Large intestine (tissue), 12 donors: ENCODE measurements at places on chromosomes 6 and 20. TPM values are rescaled to one million over a fixed set of nuclear protein-coding genes. Genes with fewer than 3 reads are reported as not detected.
A peak's percentile ranks its signal among the peaks of the same experiment; 100 is the strongest.

- no peak for DNase-seq
Observed at GRCh38 chr6:82750556-82750955, 315.1 kb downstream of the UBE3D start.

Gene TPBG
- 5.4 TPM for polyA plus RNA-seq

GRCh38 chr6:11207199-11207968 lies 25.1 kb downstream of the NEDD9 start:
- DNase-seq: peak; percentile 93

Gene ZNF76
- polyA plus RNA-seq: 35.7 TPM

DNA sequence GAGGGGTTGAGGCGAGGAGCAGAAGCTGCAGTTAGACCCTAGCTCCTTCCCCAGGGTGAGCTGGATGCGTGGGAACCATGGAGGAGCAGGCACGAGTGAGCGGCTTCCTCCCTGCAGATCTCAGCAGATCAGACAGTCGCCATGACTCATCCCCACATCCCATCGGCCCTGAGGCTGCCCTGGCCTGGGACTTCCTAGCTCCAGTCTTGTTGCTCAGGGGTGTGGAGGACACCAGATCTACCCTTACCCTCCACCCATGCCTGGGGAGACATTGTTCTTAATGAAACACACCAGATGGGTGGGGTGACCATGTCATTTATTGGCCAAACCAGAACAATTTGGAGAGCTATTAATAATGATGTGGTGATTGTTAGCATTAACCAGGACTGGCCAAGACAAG lies 36.3 kb upstream of the TGM2 start:
- no peak for DNase-seq

DNA sequence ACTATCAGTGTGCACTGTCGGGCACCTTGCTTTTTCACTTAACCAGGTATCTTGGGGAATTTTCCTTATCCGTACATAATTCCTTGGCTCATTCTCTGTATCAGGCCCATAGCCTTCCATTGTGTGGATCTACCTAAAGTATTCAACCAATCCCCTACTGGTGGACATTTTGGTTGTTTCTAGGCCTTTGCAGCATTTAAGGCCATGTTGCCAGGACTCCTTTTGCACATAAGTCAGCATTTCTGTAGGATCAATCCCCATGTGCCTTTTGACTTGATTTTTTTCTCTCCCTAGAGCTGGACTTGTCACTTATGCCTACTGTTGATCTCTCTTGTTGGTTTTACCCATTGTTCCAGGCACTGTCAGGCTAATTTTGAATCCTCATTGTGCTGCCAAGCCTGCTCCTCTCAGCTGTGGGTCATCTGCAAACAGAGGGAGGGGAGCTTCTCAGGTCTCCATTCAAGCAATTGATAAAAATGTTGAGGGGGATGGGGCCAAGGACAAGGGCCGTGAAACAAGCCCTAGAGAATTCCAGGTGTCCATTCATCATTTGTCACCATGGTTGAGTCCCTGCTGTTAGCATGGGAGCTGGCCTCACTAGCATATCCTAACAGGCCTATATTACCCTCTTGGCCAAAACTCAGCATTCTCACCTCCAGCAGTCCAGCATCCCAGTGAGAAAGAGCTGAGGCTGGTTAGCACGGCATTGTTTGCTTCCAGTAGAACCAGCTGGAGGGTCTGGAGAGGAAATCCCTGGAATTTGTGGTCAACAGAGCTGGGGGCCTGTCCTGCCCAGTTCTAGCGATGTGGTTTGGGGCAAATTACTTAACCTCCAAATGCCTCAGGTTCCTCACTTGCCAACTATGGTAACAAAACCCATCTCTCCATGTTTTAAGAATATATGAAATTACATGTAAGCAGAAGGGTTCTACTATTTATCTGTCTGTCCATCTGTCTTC lies 178.4 kb downstream of the MRPL14 start:
- no peak for DNase-seq
